Substantia nigra (tissue), 51 donors: ENCODE measurements at places on chromosomes 7 and 10.

DNA sequence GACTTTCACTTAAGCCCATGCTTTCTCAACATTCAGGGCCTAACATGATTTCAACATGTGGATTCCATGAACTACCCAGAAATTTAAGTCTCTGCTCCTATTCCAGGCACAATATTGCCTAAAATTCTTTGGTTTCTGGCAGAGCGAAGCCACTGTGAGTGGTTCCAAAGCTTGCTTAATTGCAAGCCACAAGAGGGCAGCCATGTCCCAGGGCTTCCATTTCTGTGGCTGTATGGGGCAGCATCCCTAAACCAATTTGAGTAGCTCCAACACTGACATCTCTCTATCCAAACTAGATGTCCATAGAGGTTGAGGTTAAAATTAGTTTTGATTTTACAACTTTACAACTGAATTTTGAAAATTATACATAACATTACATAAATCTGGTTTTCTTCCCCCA is 56.3 kb upstream of the MDFIC start:
- no peak for DNase-seq

DNA sequence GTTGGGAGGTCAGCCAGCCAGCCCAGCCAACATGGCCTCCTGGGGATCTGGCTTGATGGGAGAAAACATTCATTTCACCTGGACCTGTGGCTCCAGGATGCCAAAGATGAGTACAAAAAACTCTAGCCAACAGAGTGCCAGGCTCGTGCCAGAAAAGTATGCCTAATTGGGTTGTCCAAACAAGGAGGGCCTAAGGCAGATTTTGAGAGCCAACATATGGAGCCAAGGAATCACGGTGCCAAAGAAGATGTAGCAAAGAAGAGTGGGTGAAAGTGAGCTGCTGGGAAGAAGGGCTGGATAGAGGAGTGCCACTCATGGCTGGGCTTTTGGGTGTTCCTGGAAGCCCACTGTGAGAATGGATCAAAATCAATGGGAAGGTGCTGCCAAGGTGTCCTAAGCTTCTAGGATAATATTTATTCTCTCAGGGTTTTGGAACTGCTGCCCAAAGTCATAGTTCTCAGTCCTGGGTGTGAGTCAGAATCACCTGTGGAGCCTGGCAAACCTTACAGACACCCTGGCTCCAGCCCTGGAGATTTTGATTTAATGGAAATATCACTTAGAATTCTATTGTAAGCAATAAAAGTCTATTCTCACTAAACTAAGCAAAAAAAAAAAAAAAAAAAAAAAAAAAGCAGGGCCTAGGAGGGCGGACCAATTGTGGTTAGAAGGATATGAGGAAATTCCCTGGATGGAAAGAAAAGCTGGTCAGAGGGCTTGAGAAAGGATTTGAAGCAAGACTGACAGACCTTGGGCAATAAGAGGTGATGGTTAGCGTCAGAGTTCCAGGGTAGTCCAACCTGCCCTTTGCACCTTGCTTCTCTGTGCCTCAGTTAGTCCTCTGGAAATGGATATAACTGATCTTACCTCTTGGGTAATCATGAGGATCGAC is 182.2 kb upstream of the PRR15 start:
- DNase-seq, result no peak

DNA sequence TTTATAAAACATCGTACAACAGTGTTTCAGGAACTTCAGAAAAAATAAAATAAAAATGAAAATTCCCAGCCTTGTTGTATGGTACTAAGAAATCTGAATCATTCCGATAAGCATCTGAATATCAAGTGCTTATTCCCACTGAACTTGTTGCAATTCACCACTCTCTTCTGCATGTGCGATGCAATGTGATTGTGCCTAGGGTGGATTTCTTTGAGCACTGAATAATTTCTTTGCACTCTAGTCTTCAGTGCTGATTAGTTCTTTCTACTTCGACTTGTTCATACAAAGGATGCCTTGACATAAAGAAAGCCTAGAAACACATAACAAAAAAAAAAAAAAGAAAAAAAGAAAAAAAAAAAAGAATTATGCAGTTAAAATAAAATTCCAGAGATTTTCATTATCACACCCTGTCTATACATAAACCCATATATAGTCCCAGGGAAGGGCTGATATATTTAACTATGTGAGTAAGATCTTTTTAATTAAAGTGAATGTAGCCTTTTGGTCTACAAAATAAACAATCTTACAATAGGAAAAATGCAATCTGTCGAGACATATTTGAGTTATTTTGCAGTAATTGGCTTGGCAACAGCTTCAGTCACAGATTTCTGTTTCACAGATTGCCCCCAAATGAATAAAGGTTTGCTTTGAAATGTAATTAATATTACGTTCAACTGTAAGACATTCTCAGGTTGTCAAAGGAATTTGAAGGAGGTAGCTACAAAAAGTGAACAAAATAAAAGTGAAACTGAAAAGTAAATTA is 1118.9 kb upstream of the CELF2 start:
- no peak for DNase-seq

DNA sequence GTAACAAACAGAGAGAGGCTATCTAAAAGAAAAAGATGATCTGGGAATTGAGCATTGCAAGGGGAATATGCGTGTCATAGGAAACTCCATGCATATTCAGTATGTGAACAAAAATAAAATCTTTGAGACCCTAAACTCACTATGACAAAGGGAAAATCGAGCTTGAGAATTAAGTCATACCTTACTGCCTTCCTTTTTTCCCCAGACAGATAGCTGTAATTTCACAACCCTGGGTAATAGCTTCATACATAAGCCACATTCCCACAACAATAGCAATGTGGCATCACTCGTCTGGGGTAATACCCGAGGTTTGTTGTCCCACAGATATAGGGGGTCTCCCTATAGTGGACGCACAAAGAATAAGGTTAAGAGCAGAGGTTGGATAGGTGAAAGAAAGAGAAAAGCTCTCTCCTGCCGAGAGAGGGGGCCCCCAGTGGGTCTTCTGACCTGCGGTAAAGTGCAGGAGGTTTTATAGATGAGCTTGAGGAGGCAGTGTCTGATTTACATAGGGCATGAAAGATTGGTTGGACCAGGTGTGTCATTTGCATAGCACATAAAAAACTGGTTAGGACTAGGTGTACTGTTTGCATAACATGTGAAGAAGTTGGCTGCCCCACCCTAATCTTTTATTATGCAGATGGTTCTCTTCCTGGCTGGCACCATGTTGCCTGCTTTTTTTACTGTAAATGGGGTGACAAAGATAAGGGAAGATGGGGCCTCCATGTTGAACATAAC is 11.6 kb downstream of the CYP3A43 start:
- DNase-seq, result no peak

- DNase-seq, result no peak
Measured at GRCh38 chr10:13784067-13784466, 197.3 kb downstream of the PRPF18 start.

- DNase-seq, result peak; percentile 21
Measured at GRCh38 chr10:91575044-91575610, 57.7 kb downstream of the PPP1R3C start.

- DNase-seq, result no peak
Measured at GRCh38 chr7:145152589-145152988, 316.7 kb upstream of the TPK1 start.

DNA sequence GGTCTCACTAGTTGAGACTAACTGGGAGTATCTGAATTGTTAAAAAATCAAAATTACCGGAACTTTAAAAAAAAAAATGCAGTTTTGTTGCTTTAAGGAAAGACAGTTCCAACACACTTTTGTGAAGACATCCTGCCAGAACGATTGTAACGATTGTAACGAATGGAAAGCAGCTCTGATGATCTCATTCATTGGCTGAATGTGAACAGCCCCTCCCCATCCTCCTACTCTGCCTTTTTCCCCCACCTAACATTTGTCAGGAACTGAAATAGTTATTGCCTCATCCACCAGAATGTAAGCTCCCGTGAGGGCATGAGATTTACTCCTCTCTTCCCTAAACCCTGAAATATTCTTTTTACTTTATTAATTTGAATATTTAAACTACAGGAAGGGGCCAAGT is 23.1 kb upstream of the ZC3HAV1L start:
- no peak for DNase-seq

GRCh38 chr10:34495938-34496337 is 319.2 kb downstream of the PARD3 start:
- no peak for DNase-seq

GRCh38 chr7:102943423-102944169 is 30.8 kb downstream of the LRRC17 start:
- no peak for DNase-seq

DNA sequence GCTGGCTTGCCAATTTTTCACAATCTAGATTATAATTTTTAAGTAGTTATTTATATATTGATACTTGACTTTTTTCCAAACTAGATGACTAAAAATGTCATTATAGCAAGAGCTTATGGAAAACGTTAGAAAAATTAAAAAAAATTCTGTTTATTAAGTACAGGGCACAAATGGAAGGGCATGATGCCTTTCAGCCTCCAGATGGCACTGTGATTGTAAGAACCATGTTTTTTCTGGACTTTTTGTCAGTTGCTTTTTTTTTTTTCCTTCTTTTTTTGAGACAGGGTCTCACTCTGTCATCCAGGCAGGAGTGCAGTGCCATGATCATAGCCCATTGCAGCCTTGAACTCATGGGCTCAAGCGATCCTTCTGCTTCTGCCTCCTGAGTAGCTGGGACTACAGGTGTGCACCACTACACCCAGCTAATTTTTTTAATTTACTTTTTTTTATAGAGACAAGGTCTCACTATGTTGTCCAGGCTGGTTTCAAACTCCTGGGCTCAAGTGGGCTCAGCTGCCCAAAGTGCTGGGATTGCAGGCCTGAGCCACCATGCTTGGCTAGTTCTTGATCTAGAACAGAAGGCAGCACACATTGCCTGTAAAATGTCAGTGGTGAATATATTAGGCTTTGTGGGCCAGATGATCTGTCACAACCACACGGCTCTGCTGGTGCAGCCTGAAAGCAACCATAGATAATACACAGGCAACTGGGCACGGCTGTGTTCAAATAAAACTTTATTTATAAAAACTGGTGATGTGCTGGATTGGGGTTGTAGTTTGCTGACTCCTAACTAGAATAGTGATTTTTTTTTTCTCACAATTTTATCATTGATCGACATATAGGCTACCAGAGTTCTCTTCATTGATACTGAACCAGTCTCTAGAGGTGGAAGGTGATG is 27.4 kb downstream of the UCMA start:
- DNase-seq, result no peak

- no peak for DNase-seq
Measured at GRCh38 chr10:60948851-60949250, 4.9 kb upstream of the RHOBTB1 start.

GRCh38 chr10:91196268-91197048 is 24.0 kb upstream of the PCGF5 start:
- DNase-seq, result no peak

DNA sequence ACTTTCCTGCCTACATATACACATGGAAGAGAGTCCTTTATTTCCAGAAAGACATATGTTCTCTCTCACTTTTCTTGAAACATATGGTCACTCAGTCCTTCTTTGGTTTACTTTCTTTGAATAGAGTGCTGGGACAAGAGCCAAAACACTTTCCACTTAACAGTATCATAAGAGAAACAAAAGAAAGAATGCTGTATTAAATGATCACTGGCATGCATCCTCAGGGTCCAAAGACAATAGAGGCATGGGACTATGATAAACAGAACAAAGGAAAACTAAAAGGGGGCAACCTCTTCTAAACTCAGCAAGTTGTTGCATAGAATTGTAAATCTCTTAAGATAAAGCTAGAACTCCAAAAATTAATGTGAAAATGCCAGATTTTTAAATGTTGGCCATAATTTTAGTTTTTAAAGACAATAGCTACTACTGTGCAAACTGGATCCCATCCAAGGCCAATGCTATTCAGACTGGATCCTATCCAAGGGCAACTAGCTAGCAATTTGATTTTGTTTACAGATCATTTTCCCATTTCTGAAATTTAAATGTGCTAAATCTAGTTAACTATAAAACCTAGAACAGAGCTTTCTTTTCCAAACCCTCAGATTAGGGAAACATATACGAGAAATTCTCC is 687.5 kb downstream of the SORCS3 start:
- no peak for DNase-seq

GRCh38 chr7:104857458-104858425 is 156.3 kb upstream of the KMT2E start:
- no peak for DNase-seq

DNA sequence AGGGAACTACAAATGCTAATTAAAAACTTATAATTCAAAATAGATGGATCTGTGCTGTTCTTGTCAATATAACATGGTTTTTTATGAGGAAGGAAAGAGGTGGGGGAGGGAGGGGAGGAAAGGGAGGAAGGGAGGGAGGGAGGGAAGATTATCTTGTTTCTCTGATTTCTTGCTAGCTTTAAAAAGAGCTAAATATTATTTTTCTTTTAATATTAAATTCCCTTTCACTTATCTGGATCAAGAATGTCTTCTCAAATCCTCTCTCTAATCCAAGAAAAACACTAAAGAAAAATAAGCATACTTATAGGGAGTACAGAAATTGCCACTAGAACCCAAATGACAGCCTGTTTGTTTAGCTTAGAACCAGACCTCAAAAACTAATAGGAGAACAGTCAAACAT is 55.2 kb downstream of the LRRN3 start:
- DNase-seq, result no peak

DNA sequence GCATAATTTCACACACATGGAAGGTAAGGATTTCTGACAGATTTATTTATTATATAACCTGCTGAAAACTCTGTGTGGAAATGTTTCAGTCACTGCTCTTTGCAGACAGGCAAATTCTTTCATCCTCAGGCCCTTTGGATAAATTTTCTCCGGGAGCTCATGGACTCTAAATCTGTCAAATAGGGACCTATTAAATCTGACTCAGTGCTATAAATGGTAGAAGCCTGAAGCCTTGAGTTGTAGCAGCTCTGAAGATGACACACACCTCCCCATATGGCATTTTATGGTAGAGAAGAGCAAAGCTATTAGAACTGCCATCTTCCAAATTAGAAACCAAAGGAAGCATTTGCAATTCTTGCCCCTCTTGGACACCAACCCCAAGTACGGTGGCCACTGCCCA is 808.7 kb downstream of the XPNPEP1 start:
- no peak for DNase-seq

GRCh38 chr7:157299613-157300368 is 37.0 kb upstream of the DNAJB6 start:
- no peak for DNase-seq

- no peak for DNase-seq
Measured at GRCh38 chr10:16586358-16587138, 64.9 kb upstream of the C1QL3 start.

- no peak for DNase-seq
Measured at GRCh38 chr10:112448888-112449287, 1.9 kb downstream of the VTI1A start.

- no peak for DNase-seq
Measured at GRCh38 chr7:47227762-47228177, 354.1 kb downstream of the TNS3 start.

DNA sequence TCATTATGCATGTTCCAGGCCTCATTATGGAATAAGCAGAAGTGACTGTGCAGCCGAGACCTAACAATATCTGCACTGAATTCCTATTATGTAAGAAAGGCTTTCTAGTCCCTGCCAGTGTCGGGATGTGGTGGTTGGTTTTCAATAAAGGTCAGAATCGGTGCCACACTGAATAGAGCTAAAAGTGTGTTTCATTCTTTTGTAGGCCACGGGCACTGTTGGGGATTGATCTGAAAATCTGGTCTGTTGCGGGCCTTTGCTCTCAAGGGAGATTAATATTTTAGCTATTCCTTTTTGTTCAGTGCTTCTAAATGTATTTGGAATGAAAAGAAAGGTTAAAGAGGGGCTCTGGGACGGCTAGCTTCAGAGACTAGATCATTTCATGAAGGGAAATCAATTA is 559.4 kb upstream of the GALNT17 start:
- no peak for DNase-seq
